ENCODE measurements at places on chromosomes 2 and 18. TPM values are rescaled to one million over a fixed set of nuclear protein-coding genes. Genes with fewer than 3 reads are reported as not detected.

DNA sequence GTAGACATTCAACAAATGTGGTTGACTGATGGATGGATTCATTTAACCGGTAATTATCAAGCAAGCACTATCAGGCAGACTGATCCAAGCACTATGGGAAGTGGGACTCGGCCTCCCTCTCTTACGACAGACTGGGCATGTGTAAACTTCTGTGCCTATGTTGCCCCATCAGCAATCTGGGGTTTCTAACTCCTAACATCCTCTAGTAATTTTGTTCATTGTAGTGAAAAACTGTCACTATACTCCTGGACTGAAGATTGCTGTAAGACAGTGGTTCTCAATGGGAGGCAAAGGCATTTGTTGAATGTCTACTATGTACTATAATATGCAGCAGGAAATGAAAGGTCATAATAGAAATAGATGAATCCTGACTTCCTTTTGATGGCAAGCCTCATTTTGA lies 51.2 kb upstream of the CREB1 start:
- no peak for DNase-seq

GRCh38 chr2:177772529-177772928 lies 300.0 kb downstream of the PDE11A start:
- no peak for DNase-seq

GRCh38 chr18:64259871-64260270 lies 111.0 kb upstream of the LINC00305 start:
- DNase-seq: no peak

Gene TWSG1
- total RNA-seq: 23.8 TPM

Gene CDK5R2
- total RNA-seq: 1.6 TPM

Gene CNGA3
- total RNA-seq: 0.63 TPM

Gene HOXD12
- not detected for total RNA-seq

DNA sequence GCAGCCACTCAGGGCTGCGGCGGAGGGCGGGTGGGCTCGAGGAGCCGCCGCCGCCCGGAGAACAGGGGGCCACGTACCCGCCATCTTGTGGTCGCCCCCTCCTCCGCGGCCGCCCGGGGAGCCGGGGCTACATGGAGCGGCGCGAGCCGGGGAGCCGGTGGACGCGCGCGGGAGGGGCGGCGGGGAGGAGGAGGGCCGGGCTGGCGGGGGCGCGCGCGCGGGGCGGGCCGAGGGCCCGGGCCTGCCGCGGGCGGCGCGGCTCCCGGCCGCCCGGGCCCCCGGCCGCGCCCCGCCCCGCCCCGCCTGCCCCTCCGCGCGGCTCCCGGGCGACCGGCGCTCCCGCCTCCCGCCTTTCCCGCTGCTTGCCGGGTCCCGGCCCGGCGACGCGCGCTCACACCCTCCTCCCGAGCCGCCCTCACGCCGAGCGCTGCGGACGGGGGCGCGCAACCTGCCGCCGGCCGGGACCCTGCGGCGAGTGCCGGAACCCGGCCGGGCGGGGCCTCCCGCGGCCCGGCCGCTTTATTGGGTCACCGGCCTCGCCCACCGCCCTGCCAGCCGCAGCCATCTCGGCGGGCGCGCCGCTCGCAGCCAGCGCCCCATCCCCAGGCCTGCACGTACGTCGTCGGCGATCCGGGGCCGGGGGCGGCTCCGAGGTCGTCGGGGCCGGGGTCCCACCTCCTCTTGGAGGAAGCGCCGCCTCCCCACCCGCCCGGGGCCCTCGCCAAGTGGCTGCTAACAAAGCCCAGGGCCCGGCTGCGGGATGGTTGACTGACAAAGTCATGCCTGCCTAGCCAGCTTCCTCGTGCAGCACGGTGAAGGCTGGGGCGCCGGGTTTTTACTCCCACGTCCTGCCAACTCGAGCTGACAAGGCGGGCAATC lies at the start of gene PPP4R1:
PPP4R1 (minus strand) TSS at position 159 of the 879 bp plus-strand sequence; CDS start at position 84, 75 bp downstream.
- DNase-seq: peak; percentile 81

Gene RSAD2
- 4.4 TPM for total RNA-seq

DNA sequence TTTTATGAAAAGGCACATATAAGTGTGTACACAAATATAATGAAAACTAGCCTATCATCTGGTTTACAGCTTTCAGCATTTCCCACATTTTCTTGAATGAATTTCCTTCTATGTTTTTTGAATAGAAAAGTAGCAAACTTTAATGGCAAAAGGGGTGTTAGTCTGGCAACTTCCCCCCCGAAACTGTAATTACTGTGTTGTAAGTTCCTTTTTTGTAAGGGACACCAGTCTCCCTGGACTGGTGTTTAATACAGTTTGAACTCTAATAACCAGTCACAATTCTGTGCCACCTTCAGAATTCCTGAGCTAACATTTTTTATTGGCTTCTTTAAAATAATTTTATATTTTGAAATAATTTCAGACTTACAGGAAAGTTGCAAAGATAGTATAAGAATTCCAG lies 94.2 kb downstream of the ACSL3 start:
- DNase-seq: no peak

Gene KIAA2012
- total RNA-seq: 1.3 TPM

Gene SPDYA
- total RNA-seq: 28.7 TPM

DNA sequence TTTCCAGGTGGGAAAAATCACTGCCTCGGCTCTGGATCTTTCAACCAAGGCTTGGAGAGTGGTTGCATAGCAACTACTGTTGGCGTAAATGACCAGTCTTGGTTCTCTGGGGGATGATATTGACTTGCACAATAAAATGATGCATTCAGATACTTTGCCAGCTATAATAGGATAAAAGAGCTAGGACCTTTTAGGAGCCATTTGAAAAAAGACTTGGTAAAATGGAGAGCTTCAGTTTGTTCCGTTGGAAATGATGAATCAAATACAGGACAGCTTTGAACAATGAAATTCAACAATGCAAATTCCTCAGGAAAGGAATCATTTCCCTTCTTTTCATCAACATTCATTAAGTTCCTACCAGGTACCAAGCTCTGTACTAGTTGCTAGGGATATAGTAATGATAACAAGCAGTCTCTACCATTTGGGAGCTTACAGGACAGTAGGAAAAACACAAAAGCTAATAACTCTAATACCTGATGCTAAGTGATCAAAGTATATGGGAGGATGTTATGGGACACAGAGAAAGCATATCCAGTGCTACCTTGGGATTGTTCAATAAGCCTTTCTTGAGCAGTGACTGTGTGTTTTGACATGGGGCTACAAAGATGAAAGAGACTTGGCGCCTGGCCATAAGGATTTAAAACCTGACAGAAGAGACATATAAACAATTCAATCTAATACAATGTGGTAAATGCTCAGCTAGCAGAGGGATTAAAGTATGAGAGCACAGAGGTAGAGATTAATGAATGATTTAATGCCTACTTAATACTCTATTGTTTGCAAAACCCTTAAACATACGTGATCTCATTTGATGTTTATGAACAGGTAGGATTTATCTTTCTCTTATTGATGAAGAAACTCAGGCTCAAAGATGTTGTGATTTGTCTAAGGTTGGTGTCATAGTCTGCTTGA lies 110.7 kb downstream of the QPCT start:
- no peak for DNase-seq

GRCh38 chr2:223475901-223476300 lies 126.3 kb downstream of the SCG2 start:
- no peak for DNase-seq

DNA sequence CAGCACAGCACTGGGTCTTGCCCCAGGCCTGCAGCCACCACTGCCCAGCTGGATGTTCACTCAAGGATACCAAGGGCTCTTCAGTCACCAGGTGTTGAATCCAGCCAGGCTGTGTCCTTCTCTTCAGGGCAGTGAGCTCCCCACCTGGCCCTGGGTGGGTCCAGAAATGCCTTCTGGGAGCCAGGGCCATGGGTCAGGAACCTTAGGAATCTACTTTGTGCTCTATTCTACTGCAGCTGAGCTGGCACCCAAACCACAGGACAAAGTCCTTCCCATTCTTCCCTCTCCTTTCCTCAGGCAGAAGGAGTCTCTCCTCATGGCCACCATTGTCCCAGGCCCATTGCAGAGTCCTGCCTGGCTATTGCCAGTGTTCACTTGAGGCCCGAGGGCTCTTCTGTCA lies 13.0 kb downstream of the STRADB start:
- no peak for DNase-seq

Data from testis (tissue), 5 donors.